ENCODE measurements at places on chromosomes 12 and 14. TPM values are rescaled to one million over a fixed set of nuclear protein-coding genes. Genes with fewer than 3 reads are reported as not detected.

The P2RX7 gene
- 10.8 TPM for total RNA-seq

The CLEC9A gene
- total RNA-seq: 0.22 TPM

The ACOT6 gene
- total RNA-seq: not detected

- H3K36me3 ChIP-seq: no peaks in the 10 kb centered on the region
- DNase-seq: no peak
- no peak overlapping the region for H3K4me3 ChIP-seq
- no peak overlapping the region for H3K27ac ChIP-seq
Measured at GRCh38 chr12:43872396-43872795, 36.5 kb downstream of the TMEM117 start.

DNA sequence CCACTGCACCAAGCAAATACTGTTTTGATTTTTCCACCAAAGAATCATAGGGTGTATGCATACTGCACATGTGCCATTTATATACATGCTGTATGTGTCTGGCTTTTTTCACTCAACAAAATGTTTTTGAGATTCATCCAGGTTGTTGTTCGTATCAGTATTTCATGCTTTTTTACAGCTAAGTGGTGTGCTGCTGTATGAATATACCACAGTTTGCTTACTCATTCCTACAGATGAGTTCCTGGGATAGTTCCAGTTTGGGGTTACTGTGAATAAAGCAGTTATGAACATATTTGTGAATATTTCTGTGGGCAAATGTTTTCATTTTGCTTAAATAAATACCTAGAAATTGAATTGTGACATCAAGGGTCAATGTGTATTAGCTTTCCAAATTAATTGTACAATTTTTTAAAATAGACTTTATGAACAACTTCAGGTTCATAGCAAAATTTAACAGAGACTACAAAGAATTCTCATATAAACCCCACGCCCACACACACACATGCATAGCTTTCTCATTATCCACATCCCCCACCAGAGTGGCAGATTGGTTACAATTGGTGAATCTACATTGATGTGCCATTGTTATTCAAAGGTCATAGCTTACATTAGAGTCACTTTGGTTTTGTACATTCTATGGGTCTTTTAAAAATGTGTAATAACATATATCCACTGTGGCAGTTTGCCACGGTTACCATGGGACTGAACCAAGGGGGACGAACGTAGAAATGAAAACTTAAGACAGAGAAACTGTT, 6.9 kb upstream of the KRT6A start:
- H3K36me3 ChIP-seq: no peaks in the 10 kb centered on the region
- DNase-seq: no peak
- H3K27me3 ChIP-seq: no peaks in the 10 kb centered on the region
- H3K4me3 ChIP-seq: no peak overlapping the region
- H3K4me1 ChIP-seq: no peaks in the 10 kb centered on the region

DNA sequence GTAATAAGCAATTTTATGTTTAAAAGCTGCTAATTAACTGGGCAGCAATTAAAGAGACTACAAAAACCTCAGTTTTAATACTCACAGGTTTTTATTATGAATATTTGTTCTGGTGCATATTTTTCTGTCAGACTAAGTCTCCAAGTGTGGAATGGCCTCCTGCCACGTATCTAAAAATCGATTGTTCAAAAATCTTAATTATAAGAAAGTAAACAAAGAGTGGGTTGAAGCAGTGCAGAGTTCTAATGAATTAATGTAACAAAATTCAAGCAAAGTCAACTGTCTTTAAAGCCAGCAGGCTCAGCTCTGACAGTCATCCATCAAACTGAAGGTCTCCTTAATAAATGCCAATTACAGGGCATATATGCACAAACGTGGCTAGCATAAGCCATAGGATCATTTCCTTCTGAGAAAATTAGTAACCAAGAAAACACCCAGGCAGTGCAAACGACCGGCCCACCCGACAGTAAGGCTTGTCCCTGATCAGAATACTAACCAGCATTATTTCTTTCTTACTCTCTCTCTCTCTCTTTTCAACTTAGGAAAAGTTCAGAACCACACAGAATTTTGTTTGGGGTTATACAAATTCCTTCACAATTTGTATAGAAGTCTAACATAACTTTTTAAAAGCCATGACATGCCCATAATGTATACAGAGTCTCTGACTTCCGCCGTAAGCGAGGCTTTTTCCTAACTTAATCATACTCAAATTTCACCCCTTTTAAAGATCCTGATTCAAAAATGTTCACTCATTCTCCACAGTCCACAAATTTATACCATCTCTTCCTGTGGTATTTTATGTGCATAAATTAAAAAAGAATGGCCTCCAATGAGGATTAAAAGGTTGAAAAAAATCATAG, 83.8 kb downstream of the SLC25A21 start:
- no peaks in the 10 kb centered on the region for H3K36me3 ChIP-seq
- DNase-seq: no peak
- no peak overlapping the region for H3K4me3 ChIP-seq
- H3K4me1 ChIP-seq: no peaks in the 10 kb centered on the region
- no peak overlapping the region for H3K27ac ChIP-seq
- H3K27me3 ChIP-seq: no peaks in the 10 kb centered on the region

DNA sequence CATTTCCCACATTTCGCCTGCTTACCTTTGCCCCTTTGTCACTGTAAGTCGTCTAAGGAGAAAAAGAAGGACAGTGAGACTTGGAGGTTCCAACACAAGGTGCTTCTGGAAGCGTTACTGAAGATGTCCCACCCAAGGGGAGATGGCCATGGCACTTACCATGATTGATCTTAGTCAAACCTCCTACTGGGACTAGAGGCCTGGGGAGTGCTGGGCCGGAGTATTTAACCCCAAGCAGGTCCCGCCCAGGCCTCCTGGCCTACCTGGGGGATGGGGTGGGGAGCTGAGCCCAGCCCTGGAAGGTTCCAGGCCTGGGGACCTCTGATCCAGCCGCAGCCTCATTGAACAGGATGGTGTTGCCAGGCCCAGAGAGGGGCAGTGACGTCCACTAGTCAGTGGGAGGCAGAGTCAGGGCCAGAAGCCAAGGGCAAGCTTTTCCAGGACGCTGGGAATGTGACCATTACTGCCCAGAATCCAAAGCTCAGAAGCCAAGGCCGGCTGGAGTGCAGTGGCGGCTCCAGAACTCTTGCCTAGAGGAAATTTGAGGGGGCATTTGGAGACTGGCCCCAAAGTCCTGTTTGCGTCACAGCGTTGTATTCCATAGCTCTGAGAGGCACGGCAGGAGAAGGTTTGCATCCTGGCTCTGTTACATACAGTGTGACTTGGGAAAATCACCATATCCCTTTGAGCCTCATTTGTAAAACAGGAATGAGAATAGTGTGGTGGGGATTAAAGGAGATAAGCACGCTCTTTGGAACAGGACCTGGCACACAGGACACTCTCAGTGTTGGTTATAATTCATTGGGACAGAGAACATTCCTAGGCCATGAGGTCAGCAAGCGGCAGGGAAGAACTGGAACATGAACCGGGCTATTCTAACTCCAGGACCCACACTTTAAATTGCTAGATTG, at the start of gene HPD:
HPD (minus strand) TSS at position 198 of the 911 bp plus-strand sequence; CDS start at position 162, 36 bp downstream.
- peak within 1 kb of the TSS; percentile 92 for H3K27ac ChIP-seq
- no peak within 1 kb of the TSS for H3K4me3 ChIP-seq
- no peaks in the 10 kb centered on the region for H3K27me3 ChIP-seq
- peak; percentile 88 for DNase-seq
- H3K4me1 ChIP-seq: peaks cover 12% of the 10 kb centered on the region

DNA sequence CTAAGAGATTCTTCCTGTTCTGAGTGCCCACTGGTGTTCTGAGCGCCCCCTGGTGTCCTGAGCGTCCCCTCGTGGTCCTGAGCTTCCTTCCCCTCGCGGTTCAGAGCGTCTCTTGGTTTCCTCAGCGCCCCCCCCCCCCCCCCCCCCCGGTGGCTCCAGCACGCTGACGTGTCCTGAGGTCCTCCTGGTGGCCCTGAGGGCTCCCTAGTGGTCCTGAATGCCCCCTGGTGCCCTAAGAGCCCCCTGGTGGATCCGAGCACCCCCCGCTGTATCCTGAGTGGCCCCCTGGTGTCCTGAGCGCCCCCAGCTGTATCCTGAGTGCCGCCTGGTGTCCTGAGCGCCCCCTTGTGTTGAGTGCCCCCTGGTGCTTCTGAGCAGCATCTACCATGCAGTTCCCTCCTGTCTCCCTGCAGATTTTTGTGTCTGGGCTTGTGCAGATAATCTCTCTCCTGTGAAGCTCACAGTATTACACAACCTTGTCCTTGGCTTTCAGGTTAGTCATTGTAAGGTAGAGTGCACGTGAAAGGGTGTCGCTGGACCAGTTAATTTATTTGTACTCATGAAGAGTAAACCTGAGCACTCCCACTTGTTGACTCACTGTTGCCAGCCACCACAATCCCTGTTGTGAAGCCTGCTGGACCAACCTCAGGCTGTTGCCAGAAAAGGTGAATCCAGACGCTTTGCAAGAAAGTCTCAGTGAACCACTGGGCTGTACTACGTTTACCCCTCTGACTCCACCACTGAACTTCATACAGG, 1168.4 kb downstream of the TMEM121 start:
- no peak overlapping the region for H3K27ac ChIP-seq
- DNase-seq: no peak
- no peaks in the 10 kb centered on the region for H3K4me1 ChIP-seq
- no peaks in the 10 kb centered on the region for H3K36me3 ChIP-seq
- H3K27me3 ChIP-seq: no peaks in the 10 kb centered on the region

- H3K27ac ChIP-seq: no peak overlapping the region
- H3K27me3 ChIP-seq: no peaks in the 10 kb centered on the region
- H3K4me3 ChIP-seq: no peak overlapping the region
- DNase-seq: no peak
- H3K4me1 ChIP-seq: peaks cover 10% of the 10 kb centered on the region
Measured at GRCh38 chr12:49697808-49698207, 9.4 kb downstream of the FMNL3 start.

DNA sequence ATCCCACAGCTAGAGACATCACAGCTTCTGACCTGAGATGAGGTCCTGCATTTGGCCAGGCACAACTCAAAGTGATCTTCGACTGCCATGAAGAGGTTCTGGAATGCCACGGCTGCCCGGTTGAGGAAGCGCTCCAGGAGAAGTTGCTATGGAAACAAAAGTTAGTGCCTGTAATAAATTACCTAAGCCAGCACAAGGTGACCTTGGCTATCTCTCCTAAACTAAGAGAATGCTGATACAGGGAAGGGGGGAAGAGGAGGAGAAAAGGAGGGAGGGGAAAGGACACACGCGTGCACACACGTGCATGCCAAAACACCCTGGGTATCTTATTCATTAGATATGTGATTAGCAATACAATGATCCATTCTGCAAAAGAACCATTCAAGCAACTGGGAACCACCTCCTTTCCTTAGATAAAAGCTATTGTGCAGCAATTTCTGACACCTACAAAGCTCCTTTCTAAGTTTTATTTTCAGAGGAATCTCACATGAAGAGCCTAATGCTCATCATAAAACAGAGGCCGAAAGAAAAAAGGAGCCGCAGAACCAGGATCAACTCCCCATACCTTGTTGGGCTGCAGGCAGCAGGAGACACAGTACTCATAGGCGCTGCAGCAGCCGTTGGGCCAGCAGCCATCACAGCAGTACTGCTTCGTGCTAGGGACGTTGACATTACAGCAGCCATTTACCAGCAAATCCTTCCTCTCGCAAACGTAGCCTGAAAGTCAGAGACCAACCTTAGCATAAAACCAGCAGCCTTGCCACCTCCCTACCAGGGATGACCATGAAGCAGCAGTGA, 17.9 kb downstream of the SPRING1 start:
- no peaks in the 10 kb centered on the region for H3K27me3 ChIP-seq
- no peak overlapping the region for H3K27ac ChIP-seq
- H3K4me3 ChIP-seq: no peak overlapping the region
- no peak for DNase-seq
- H3K36me3 ChIP-seq: no peaks in the 10 kb centered on the region

GRCh38 chr14:86613786-86614185, 1083.8 kb downstream of the FLRT2 start:
- no peaks in the 10 kb centered on the region for H3K36me3 ChIP-seq
- no peaks in the 10 kb centered on the region for H3K4me1 ChIP-seq
- no peak overlapping the region for H3K4me3 ChIP-seq
- no peaks in the 10 kb centered on the region for H3K27me3 ChIP-seq

DNA sequence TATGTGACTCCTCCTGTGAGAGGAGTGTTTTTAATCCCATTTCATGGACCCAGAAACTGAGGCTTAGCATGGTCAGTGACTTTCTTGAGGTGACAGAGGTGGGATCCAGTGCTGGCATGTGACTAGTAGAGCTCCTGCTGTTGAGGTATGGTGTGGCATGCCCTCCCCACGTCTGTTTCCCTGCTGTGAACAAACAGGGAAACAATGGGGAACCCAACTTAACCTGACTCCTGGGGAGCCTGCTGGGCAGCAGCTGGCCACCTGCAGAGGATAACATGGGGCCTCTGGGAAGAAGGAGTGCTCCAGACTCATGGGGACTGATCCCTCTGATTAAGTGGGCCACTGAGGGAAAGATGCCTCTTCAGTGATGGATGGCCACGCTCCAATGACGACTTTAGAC, 114.0 kb downstream of the BEGAIN start:
- DNase-seq: no peak
- H3K4me3 ChIP-seq: no peak overlapping the region
- no peaks in the 10 kb centered on the region for H3K27me3 ChIP-seq
- H3K4me1 ChIP-seq: no peaks in the 10 kb centered on the region
- H3K27ac ChIP-seq: no peak overlapping the region
- no peaks in the 10 kb centered on the region for H3K36me3 ChIP-seq
